ENCODE measurements at places on chromosomes 2 and 18.

- no peak for DNase-seq
Measured at GRCh38 chr2:187435756-187436155, 12.3 kb downstream of the CALCRL start.

- no peak for DNase-seq
Measured at GRCh38 chr2:65550246-65550645, 117.8 kb upstream of the SPRED2 start.

GRCh38 chr2:42138163-42139015 is 30.8 kb upstream of the EML4 start:
- DNase-seq = no peak

DNA sequence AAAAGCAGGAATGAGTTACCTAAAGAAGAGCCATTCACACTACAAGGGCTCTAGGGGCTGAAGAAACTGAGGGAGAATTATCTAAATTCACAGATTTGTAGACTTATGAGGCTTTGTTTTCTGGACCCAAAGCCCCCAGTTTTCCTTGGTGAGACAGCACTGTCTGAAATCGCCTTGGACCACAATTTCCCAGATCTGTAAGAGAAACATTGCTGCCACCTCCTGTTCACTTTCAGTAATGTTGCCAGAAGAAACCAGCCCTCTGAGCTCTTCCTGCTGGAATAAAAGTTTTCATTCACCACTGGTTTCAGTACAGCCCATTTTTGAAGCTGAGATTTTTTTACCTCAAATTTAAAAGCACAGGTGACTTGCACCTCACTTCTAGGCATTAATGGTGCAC is 169.2 kb downstream of the CDH20 start:
- DNase-seq = no peak

DNA sequence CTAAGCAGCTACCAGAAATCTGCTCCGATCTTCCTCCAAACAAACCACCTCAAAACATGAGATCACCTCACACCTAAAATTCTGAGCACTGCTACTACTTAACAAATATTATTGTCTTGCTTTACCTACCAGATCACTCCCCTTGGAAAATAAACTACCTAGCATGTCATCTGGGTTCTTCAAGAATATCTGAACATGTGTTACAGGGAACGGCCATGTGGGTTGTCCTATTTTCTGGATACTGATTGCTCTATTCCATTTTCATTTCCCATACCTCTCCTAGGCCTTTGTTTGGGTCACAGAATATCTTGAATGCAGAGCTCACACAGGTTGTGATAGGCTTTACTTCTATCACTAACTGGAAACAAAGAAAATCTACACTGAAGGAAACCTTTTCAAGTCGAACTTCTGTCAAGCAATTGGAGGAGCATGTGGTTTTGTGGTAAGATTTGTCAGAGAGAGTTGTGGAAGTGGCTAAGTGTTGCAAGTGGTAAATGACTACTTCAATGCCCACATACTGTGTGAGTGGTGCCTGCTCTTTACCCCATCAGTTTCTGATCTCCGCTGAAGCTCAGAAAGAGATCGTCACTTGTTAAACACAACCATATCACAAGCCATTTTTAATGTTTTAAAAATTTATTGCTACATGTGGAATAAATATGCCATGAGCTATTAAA is 739.1 kb upstream of the ZEB2 start:
- no peak for DNase-seq

- no peak for DNase-seq
Measured at GRCh38 chr2:236078297-236079255, 89.6 kb downstream of the GBX2 start.

GRCh38 chr2:190575263-190575662 is 40.7 kb upstream of the NEMP2 start:
- DNase-seq = no peak

Data from right cardiac atrium (tissue), 5 donors.